HCT116 (cell line): ENCODE measurements at places on chromosomes 11 and 22. TPM values are rescaled to one million over a fixed set of nuclear protein-coding genes. Genes with fewer than 3 reads are reported as not detected.

GRCh38 chr11:19814421-19814820, 101.8 kb downstream of the NAV2 start:
- H3K27ac ChIP-seq, result no peak overlapping the region
- no peak for DNase-seq
- H3K4me1 ChIP-seq, result no peaks in the 10 kb centered on the region
- no peaks in the 10 kb centered on the region for H3K36me3 ChIP-seq

DNA sequence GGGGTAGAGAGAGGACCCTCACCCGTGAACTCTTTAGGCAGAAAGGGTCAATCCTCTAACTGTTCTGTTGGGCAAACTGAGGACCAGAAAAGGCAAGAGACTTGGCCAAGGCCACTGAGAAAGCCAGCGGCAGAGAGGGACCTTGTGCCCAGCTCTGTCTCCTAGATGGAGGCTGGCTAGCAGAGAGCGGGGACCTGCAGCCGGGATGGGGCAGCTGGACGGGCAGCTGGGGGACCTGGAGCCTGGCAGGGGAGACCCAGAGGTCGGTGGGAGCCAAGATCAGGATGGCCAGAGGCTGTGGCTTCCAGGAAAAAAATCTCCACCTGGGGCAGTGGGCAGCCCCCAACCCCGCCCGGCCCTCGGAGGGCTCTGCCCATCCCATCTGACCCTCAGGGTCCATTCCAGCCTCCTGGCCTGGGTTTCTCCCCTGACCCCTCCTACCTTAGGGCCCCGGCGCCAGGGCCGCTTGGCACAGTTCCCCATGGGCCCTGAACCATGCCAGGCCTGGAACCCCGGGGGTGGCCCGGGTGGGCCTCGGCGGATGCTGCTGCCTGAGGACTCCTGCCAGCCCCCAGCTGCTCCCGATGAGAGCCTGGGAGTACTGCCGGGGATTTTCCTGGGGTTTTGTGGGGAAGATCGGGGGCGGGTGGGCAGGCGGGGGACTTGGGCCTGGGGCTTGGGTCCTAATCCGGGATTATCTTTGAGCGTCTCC, at the start of gene CABP2:
Gene CABP2 (minus strand): TSS at position 603 of the 712 bp plus-strand sequence. CDS start 120 bp downstream, at position 483.
- no peak within 1 kb of the TSS for H3K4me3 ChIP-seq
- H3K4me1 ChIP-seq, result no peaks in the 10 kb centered on the region
- H3K36me3 ChIP-seq, result no peaks in the 10 kb centered on the region
- H3K27me3 ChIP-seq, result no peaks in the 10 kb centered on the region
- H3K27ac ChIP-seq, result no peak within 1 kb of the TSS

GRCh38 chr11:976431-977160, 50.9 kb downstream of the AP2A2 start:
- H3K4me3 ChIP-seq, result no peak overlapping the region
- peaks cover 25% of the 10 kb centered on the region for H3K36me3 ChIP-seq
- no peak overlapping the region for H3K27ac ChIP-seq
- no peaks in the 10 kb centered on the region for H3K4me1 ChIP-seq

DNA sequence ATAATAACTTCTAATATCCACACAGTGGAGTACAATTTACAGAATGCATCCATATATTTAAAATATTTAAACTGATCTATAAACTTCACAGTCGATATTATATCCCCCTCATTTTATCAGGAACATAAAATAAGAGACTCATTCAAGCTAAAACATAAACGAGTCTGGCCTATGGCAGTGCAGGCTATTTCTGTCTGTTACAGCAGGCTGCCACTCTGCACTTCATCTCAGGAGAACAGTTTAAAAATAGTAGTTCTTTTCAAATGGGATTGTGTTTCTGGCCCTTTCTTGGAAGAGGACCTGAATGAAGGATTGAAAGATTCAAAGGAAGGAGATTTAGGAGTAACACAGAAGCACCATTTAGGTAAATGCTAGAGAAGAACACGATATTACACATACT, 915.7 kb downstream of the NTM start:
- H3K36me3 ChIP-seq, result no peaks in the 10 kb centered on the region
- no peaks in the 10 kb centered on the region for H3K4me1 ChIP-seq
- DNase-seq, result no peak
- no peak overlapping the region for H3K27ac ChIP-seq

DNA sequence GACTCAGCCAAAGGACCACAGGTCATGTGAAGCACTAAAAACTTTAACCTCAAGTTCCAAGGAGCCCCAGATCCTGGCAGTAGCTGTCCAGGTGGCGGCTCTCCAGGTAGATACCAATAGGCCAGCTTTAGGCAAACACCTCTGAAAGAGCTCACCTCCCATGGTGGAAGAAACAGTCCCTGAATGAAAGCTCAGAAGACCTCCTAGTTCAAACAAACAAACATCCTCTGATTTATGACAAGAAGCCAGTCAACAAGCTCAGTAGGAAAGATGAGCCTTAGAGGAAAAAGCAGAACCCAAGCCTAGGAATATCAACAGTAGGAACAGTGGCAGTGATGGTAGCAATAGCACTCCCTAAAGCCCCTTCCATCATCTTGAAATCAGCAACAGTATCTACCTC, 17.2 kb downstream of the ABTB2 start:
- H3K4me3 ChIP-seq, result no peak overlapping the region
- no peak for DNase-seq
- no peaks in the 10 kb centered on the region for H3K36me3 ChIP-seq
- no peaks in the 10 kb centered on the region for H3K27me3 ChIP-seq
- no peak overlapping the region for H3K27ac ChIP-seq

Gene GRAMD1B
- 12.7 TPM for total RNA-seq

Gene OR8A1
- total RNA-seq, result not detected
